Spinal cord (tissue), 10 donors: ENCODE measurements at places on chromosomes 7 and 10. TPM values are rescaled to one million over a fixed set of nuclear protein-coding genes. Genes with fewer than 3 reads are reported as not detected.

The RBP4 gene
- total RNA-seq = 2.3 TPM

The ASIC3 gene
- 2.0 TPM for total RNA-seq

The AKR1C4 gene
- not detected for total RNA-seq

The SUPV3L1 gene
- total RNA-seq = 31.0 TPM

The FGF8 gene
- 0.69 TPM for total RNA-seq

The TAS2R5 gene
- 3.5 TPM for total RNA-seq

The STEAP2 gene
- total RNA-seq = 16.3 TPM

The DGKB gene
- 31.4 TPM for total RNA-seq

The SFRP4 gene
- 82.7 TPM for total RNA-seq

The HOGA1 gene
- total RNA-seq = 4.0 TPM

The MTERF1 gene
- 18.2 TPM for total RNA-seq

The SORBS1 gene
- 129 TPM for total RNA-seq

The CAMK2B gene
- 60.2 TPM for total RNA-seq

The FFAR4 gene
- total RNA-seq = 0.06 TPM

The ACTR1A gene
- 134 TPM for total RNA-seq

The SYT15 gene
- 3.3 TPM for total RNA-seq

The PAPOLB gene
- total RNA-seq = 0.94 TPM

The STAG3 gene
- 2.3 TPM for total RNA-seq

The CYP3A7 gene
- total RNA-seq = not detected

The HTR5A gene
- total RNA-seq = 3.4 TPM

The KIAA1549 gene
- total RNA-seq = 11.1 TPM

The RNF32 gene
- total RNA-seq = 2.2 TPM

The CPXM2 gene
- total RNA-seq = 29.3 TPM

The PRSS37 gene
- not detected for total RNA-seq

The SPDYE1 gene
- total RNA-seq = 0.10 TPM

The PAOX gene
- 6.4 TPM for total RNA-seq

The DLX5 gene
- 0.50 TPM for total RNA-seq

The CLRN3 gene
- total RNA-seq = 0.17 TPM

The IL2RA gene
- total RNA-seq = 0.10 TPM

The SPDYE8 gene
- total RNA-seq = not detected

The MACROH2A2 gene
- 52.3 TPM for total RNA-seq

The NPTX2 gene
- total RNA-seq = 26.3 TPM

The OR2A12 gene
- total RNA-seq = not detected

The HGF gene
- total RNA-seq = 4.3 TPM

The MRC1 gene
- 23.1 TPM for total RNA-seq

The MAGI2 gene
- 43.4 TPM for total RNA-seq

The CYP3A4 gene
- not detected for total RNA-seq

The CYP17A1 gene
- total RNA-seq = 0.44 TPM

The RAPGEF5 gene
- 121 TPM for total RNA-seq

The PRSS1 gene
- not detected for total RNA-seq

The SKIDA1 gene
- 4.7 TPM for total RNA-seq

The CFAP69 gene
- 10.9 TPM for total RNA-seq

The NME8 gene
- total RNA-seq = not detected

The WASHC2A gene
- total RNA-seq = 42.9 TPM
